Activated CD8-positive, alpha-beta memory T cell treated with anti-CD3 and anti-CD28 coated beads, Interleukin-2, amount 10 ng/mL, durations not matched to agents 7 days and 5 days (primary cell): ENCODE measurements at places on chromosomes 6 and 20.

- peak; percentile 29 for DNase-seq
- H3K27ac ChIP-seq = no peak overlapping the region
- no peaks in the 10 kb centered on the region for H3K4me1 ChIP-seq
- H3K36me3 ChIP-seq = no peaks in the 10 kb centered on the region
- no peaks in the 10 kb centered on the region for H3K27me3 ChIP-seq
Observed at GRCh38 chr6:168123165-168123911, 44.3 kb upstream of the FRMD1 start.

DNA sequence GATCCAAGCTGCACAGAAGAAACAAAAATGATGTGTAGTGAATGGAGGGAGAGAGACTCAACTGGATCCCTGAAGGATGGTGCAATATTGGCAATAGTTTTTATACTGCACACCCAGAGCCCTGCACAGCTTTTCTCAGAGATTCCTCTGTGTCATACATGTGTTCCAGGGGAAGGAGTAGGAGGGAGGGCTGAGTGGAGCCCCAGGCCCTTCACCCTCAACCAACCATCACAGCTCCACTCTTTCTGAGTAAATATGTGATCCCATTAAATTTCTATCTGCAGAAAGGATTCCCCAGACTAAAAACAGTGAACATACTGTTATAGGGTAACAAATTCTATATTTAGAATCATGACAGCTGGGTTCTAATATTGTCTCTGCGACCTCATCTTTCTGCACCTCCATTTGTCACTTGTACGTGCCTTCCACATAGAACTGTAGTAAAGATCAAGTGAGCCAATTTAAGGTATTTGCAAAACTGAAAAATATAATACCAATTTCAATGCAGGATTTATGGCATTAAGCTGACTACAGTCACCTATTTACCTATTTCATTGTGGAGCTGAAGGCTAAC, 421.4 kb upstream of the NRSN1 start:
- no peaks in the 10 kb centered on the region for H3K36me3 ChIP-seq
- H3K27ac ChIP-seq = no peak overlapping the region
- DNase-seq = no peak
- H3K27me3 ChIP-seq = no peaks in the 10 kb centered on the region

DNA sequence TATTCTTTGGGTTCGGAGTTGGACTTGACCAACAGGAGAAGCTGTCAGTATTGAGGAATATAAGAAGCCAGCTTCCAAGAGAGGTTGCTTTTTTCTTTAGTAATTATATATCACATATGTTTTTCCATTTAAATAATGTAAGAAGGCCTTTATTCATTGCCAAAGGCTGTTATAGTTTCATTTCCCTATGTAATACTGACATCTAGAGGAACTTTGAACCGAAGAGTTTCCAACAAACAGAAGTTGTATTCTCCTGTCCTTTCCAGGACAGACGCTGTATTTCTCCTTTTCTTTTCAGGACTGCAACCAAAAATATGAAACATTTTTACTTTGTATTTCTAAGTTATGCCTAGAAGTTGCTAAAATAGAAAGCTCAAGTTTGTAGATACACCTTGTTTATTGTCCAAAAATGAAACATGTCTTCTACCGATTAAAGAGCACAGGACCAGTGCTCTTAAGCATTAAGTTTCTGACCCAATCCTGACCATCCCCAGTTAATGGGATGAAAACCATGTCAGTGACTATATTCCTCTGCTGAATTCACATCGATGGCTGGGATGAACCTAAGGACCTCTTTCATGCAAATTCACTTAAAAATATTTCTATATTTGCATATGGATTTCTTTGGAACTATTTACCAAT, 55.1 kb downstream of the MYLK4 start:
- no peak overlapping the region for H3K4me3 ChIP-seq
- H3K36me3 ChIP-seq = no peaks in the 10 kb centered on the region
- H3K27ac ChIP-seq = no peak overlapping the region
- peaks cover 24% of the 10 kb centered on the region for H3K27me3 ChIP-seq

GRCh38 chr6:136611746-136612145, 61.5 kb upstream of the MAP7 start:
- peaks cover 23% of the 10 kb centered on the region for H3K4me1 ChIP-seq
- peaks cover 21% of the 10 kb centered on the region for H3K36me3 ChIP-seq
- no peak overlapping the region for H3K27ac ChIP-seq
- H3K27me3 ChIP-seq = no peaks in the 10 kb centered on the region
- no peak overlapping the region for H3K4me3 ChIP-seq

DNA sequence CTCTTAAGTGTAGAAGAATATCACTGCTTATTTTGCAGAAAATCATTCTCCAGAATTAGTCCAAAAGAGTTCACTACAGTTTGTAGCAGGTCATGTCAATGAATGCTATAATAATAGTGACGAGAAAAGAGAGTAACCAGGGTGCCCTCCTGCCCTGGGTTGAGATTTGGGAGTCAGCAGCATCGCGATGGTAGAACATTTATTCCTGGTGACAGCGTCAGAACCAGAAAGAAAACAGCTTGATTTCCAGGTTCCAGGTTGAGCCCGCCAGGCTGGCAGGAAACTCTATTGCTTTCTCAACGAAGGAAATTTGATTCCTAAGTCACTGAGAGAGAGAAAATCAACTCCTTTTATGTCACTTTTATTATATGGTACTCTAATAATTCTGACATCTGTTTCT, 550.3 kb downstream of the QKI start:
- no peaks in the 10 kb centered on the region for H3K4me1 ChIP-seq
- H3K4me3 ChIP-seq = no peak overlapping the region
- H3K27ac ChIP-seq = no peak overlapping the region
- no peak for DNase-seq
- H3K36me3 ChIP-seq = no peaks in the 10 kb centered on the region

- H3K36me3 ChIP-seq = no peaks in the 10 kb centered on the region
- peaks cover 28% of the 10 kb centered on the region for H3K27me3 ChIP-seq
- H3K4me3 ChIP-seq = no peak within 1 kb of the TSS
- no peak within 1 kb of the TSS for H3K27ac ChIP-seq
Observed at GRCh38 chr6:52840763-52841585, at the start of gene GSTA5. TSS of gene GSTA5 (minus strand) at chr6:52840813.
